ENCODE measurements at places on chromosomes 7 and 10. TPM values are rescaled to one million over a fixed set of nuclear protein-coding genes. Genes with fewer than 3 reads are reported as not detected.

DNA sequence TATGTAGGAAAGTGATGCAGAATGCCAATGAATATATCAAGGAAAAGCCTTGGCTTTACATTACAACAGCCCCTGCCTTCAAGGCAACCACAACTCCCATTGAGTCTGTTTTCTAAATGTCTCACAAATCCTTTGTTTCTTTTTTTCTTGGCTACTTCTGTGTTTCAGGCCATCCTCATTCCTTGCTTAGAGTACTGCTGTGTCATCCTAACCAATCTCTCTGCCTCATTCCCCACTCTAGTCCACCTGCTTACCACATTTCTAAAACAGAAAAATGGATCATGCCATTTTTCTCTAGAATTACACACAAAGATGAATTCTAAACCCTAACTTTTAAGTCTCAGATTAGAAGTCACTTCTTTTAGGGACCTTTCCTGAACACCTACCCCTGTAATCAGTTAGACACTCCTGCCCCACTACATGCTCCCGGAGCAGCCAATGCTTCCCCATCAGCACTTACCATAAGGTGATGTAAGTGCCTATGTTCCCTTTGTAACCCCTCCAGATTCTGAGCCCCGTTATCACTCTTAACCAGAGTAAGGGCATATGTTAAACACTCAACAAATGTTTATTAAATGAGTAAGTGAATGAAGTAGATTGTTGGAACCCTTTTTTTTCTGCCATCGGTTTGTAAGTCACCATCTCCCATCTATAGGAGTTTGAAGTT lies 2.8 kb downstream of the BORCS7 start:
- no peak overlapping the region for H3K4me3 ChIP-seq
- H3K36me3 ChIP-seq, result peaks cover 17% of the 10 kb centered on the region
- peaks cover 47% of the 10 kb centered on the region for H3K4me1 ChIP-seq
- DNase-seq, result no peak
- H3K27ac ChIP-seq, result no peak overlapping the region

- no peak overlapping the region for H3K4me3 ChIP-seq
- no peaks in the 10 kb centered on the region for H3K27me3 ChIP-seq
Measured at GRCh38 chr10:24419066-24419465, 210.1 kb downstream of the KIAA1217 start.

- H3K4me1 ChIP-seq, result peaks cover 9% of the 10 kb centered on the region
- H3K27me3 ChIP-seq, result no peaks in the 10 kb centered on the region
- H3K27ac ChIP-seq, result peak overlapping the region; percentile 64
- H3K4me3 ChIP-seq, result no peak overlapping the region
- no peak for DNase-seq
Measured at GRCh38 chr7:29748286-29749099, 57.8 kb upstream of the WIPF3 start.

DNA sequence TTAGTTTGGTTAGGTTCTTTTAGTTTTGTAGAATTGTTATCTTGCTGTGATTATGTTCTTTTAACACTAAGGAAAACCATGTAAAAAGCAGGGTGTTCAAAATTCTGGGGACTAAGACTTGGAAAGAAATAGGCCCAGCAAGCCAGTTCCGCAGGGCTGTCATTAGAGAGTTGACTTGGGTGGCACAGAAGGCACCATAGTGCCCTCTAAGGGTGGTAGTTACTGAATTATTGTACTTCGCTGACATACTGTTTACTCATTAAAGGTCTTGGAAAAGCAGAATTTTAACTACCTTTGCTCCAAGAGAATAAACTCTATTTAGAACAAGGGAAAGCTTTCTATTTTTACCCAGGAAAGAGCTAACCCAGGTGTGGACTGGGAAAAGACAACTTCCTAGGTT lies 86.5 kb downstream of the OTUD1 start:
- peaks cover under 1% of the 10 kb centered on the region for H3K27me3 ChIP-seq
- no peaks in the 10 kb centered on the region for H3K36me3 ChIP-seq
- H3K4me1 ChIP-seq, result no peaks in the 10 kb centered on the region
- H3K27ac ChIP-seq, result no peak overlapping the region

GRCh38 chr10:104323085-104323484 lies 15.2 kb downstream of the ITPRIP start:
- no peaks in the 10 kb centered on the region for H3K36me3 ChIP-seq
- H3K27me3 ChIP-seq, result no peaks in the 10 kb centered on the region
- peaks cover 100% of the 10 kb centered on the region for H3K4me1 ChIP-seq
- peak overlapping the region; percentile 99 for H3K27ac ChIP-seq

GRCh38 chr10:29823553-29824080 lies 188.8 kb upstream of the SVIL start:
- DNase-seq, result no peak
- no peaks in the 10 kb centered on the region for H3K36me3 ChIP-seq

GRCh38 chr7:55570939-55571338 lies 1.4 kb downstream of the VOPP1 start:
- no peaks in the 10 kb centered on the region for H3K27me3 ChIP-seq
- peak overlapping the region; percentile 78 for H3K4me3 ChIP-seq
- H3K36me3 ChIP-seq, result no peaks in the 10 kb centered on the region
- no peak for DNase-seq
- H3K27ac ChIP-seq, result peak overlapping the region; percentile 84

GRCh38 chr10:119395280-119396007 lies 147.1 kb downstream of the RGS10 start:
- DNase-seq, result peak; percentile 62
- no peaks in the 10 kb centered on the region for H3K27me3 ChIP-seq
- peaks cover 76% of the 10 kb centered on the region for H3K4me1 ChIP-seq
- no peak overlapping the region for H3K4me3 ChIP-seq
- peak overlapping the region; percentile 74 for H3K27ac ChIP-seq
- H3K36me3 ChIP-seq, result peaks cover 29% of the 10 kb centered on the region

DNA sequence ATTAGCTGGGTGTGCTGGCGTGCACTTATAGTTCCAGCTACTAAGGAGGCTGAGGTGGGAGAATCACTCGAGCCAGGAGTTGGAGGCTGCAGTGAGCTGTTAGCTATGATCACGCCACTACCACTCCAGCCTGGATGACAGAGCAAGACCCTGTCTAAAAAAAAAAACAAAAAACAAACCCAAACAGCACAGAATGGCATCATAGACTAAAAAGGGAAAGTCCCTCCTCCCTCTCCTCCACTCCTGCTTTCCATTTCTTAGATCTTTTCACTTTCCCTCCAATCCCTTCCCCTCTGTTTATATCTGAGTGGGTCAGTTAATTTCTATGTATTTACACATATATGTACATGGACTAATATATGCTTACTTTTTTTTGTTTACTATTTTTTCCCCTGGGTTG lies 10.4 kb upstream of the PIP4K2A start:
- H3K4me3 ChIP-seq, result no peak overlapping the region
- H3K27ac ChIP-seq, result no peak overlapping the region
- DNase-seq, result no peak
- no peaks in the 10 kb centered on the region for H3K4me1 ChIP-seq

DNA sequence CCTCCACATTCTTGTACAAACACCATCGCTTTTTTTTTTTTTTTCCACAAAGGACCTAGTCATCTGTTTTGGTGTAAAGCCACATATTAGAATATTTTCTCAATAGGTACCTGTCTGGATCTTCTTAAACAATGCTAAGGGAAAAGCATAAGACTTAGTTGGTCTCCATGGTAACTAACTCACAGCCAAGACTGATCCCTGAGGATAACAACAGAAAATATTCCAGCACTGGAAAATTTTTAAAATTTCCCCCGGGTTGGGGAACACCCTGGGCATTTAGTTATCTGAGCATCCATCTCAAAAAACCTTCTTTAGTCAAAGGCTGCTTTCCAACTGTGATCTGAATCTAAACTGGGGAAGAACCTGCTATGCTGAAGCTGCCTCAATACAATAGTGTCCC lies 43.7 kb upstream of the CCDC6 start:
- H3K4me3 ChIP-seq, result no peak overlapping the region
- DNase-seq, result no peak
- no peak overlapping the region for H3K27ac ChIP-seq

DNA sequence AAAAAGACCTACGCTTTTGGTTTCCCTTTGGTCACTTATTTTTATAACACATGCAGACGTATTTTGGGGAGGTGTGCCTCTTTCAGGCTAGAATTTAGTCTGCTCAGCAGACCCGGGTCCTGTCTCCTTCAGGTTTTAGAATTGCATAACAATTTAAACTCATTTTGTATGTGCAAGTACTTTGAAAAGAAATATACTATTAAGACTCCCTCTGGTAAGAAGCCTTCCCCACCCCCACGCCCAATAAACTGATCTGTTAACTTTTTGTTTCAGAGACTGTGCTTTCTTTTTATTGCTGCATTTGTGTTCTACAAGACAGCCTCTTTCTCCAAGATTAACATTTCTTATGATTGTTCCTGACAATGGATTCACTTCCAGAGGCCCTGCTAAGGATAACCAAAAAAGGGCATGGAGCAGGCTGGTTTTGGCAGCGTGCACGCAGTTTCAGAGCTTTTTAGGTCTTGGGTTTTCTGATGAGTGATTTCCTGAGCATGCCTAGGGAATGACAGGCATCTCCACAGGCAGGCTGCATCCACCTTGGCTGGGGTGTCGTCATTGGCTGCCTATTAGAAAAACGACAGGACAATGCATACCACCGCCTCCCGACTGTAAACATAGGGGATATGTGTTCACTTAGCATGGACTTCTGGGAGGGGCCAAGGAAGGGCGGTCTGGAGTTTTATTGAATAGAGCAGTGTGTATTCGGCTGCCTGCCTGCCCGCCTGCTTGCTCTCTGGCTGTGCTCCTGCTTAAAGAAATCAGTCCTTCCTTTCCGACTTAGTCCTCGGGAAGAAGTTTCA lies at the start of gene CALD1:
CALD1 (plus strand) TSS at position 694 of the 800 bp plus-strand sequence. CDS start 88,100 bp downstream, outside the sequence.
- H3K4me3 ChIP-seq, result peak within 1 kb of the TSS; percentile 76
- peak within 1 kb of the TSS; percentile 89 for H3K27ac ChIP-seq
- DNase-seq, result peak; percentile 74
- H3K27me3 ChIP-seq, result no peaks in the 10 kb centered on the region
- peaks cover 59% of the 10 kb centered on the region for H3K4me1 ChIP-seq

GRCh38 chr7:152674860-152675758 lies 832 bp downstream of the XRCC2 start:
- no peak overlapping the region for H3K27ac ChIP-seq
- H3K4me3 ChIP-seq, result peak overlapping the region; percentile 89
- peaks cover 13% of the 10 kb centered on the region for H3K4me1 ChIP-seq
- no peak for DNase-seq
- H3K36me3 ChIP-seq, result no peaks in the 10 kb centered on the region

Gene LIPA
- total RNA-seq, result 12.8 TPM

Gene GJD4
- not detected for total RNA-seq

Gene CHAT
- total RNA-seq, result not detected

Gene ZNF853
- total RNA-seq, result 15.0 TPM

Gene MPP7
- total RNA-seq, result 14.7 TPM

Gene CPA5
- not detected for total RNA-seq

All from left ventricle myocardium inferior (tissue), 1 donor.